ENCODE measurements at places on chromosomes 5 and 9.

DNA sequence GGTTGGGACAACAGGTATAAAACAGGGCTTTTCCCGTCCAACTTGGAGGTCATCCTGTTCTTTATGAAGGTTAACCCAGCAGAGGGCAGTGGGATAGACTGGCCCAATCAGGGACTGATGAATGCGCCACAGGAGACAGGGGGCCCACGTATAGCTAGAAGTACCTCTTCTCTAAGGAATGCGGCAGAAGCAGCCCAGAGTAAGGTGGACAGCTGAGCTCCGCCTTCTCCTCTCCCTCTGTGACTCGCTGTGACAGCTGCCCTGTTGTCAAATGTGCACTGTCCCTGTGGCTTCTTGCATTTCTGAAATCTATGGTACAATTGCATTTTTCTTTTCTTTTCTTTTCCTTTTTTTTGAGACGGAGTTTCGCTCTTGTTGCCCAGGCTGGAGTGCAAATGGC, 306.6 kb downstream of the FBXL7 start:
- DNase-seq: no peak

- no peak for DNase-seq
Observed at GRCh38 chr5:168772316-168772961, 193.3 kb upstream of the PANK3 start.

GRCh38 chr9:75482566-75482965, 394.3 kb downstream of the OSTF1 start:
- no peak for DNase-seq

GRCh38 chr5:73365301-73365853, 83.2 kb downstream of the FOXD1 start:
- DNase-seq: no peak

GRCh38 chr9:4902135-4902475, 83.0 kb upstream of the JAK2 start:
- DNase-seq: no peak

GRCh38 chr5:139960723-139961383, 82.2 kb downstream of the NRG2 start:
- DNase-seq: no peak

DNA sequence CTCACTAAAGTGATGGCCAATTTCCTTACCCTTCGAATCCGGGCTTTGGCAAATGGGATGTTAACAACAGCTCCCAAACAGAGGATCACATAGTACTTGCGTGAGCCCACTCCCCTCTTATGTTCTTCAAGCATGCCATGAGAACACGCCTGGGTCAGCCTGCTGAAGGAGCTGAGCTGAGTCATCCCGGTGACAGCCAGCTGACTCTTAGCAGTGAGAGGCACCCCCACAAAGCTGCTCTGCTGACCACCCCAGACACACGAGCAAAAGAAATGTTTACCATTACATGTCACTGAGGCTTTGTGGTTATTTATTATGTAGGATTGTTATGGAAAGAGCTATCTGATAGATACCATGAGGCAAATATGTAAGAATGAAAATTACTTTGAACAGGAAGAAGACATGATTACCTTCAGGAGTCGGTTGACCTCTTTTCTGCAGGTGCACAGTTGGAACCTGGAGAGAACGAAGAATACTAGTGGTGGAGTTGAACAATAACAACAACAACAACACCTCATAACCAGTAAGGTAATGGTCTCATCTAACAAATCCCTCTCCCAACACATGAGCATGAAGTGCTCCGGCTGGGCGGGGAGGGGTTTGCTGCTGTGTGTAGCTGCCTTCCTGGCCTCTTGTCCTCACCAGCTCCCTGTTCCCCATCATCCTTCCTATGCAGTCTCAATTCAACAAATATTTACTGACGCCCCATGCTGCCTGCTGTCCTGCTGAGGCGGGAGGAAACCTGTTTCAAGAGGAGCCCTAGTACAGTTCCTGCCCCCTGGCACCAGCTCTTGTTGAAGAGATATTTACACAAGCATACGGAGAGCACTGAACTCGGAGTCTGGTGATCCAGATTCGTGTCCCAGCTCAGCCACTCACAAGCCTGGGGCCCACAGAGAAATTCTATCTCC, 69.4 kb upstream of the LHFPL2 start:
- DNase-seq: no peak
